ENCODE measurements at places on chromosomes 5 and 9. TPM values are rescaled to one million over a fixed set of nuclear protein-coding genes. Genes with fewer than 3 reads are reported as not detected.

SPRY4 gene
- total RNA-seq: 16.6 TPM

DNA sequence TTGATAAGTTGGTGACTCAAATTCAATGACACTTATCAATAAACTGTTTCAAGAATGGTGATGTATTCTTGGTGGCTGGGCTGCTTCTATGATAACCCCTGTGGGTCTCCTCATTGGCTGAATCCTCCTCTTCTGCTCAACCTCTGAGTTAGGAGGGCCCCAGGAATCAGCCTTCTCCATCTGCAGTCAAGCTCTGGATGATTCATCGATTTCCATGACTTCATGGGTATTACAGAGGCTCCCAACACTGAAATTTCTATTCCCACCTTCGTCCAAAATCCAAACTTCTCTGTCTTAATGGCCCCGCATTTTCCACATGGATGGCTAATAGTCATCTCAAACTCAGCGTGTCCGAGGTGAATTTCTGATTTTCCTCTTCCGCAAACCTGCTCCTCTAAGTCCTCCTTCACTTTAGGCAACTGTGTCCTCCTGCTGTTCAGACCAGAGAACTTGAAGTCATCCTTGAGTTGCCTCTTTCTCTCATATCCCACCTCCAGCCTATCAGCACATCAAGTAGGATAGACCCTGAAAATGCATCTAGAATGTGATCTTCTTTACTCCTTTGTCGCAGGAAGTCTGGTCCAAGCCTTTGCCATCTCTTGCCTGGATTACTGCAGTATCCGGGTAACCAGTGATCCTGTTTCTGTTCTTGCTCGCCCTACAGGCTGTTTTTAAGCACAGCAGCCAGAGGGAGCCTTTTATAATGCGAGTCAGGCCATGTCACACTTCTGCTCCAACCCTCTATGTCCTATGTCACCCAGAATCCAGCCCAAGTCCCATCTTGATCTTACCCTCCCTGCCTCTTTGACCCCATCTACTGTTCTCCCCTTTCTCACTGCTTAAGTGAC lies 41.4 kb upstream of the IL7R start:
- no peak for DNase-seq

GRCh38 chr5:40172721-40173120 lies 507.0 kb upstream of the PTGER4 start:
- DNase-seq: no peak

GRCh38 chr5:61675015-61675692 lies 343.1 kb downstream of the ZSWIM6 start:
- no peak for DNase-seq

INSL4 gene
- not detected for total RNA-seq

KIF4B gene
- total RNA-seq: not detected

DNA sequence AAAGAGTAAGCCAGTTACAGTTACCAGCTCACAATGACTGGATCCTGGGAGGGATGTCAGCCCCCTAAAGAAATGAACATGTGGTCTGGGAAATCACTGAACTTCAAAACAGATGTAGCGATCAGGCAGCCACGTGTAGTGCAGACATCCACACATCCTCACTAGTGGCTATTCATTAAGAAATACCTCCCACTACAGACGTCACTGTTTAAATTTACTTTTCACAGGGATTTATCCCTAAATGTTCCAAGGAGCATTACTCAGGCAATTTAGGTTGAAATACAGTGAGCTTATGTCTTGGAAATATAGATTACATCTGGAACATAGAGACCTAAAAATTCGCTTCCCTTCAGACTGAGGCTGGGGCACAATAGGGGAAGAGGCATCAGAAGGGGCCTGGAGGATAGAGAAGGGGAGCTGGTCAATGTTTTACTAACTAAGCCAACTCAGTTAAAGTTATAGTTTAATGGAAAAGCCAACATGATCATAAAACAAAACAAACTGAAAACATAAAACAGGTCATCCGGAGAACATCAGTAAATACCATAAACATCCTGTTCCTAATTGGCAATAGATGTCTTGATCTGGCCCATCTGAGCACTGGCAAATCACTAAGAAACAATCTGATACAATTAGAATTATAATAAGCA lies 92.3 kb downstream of the FANCC start:
- DNase-seq: peak; percentile 57

GRCh38 chr5:127392762-127393161 lies 102.2 kb downstream of the MEGF10 start:
- DNase-seq: no peak

DNA sequence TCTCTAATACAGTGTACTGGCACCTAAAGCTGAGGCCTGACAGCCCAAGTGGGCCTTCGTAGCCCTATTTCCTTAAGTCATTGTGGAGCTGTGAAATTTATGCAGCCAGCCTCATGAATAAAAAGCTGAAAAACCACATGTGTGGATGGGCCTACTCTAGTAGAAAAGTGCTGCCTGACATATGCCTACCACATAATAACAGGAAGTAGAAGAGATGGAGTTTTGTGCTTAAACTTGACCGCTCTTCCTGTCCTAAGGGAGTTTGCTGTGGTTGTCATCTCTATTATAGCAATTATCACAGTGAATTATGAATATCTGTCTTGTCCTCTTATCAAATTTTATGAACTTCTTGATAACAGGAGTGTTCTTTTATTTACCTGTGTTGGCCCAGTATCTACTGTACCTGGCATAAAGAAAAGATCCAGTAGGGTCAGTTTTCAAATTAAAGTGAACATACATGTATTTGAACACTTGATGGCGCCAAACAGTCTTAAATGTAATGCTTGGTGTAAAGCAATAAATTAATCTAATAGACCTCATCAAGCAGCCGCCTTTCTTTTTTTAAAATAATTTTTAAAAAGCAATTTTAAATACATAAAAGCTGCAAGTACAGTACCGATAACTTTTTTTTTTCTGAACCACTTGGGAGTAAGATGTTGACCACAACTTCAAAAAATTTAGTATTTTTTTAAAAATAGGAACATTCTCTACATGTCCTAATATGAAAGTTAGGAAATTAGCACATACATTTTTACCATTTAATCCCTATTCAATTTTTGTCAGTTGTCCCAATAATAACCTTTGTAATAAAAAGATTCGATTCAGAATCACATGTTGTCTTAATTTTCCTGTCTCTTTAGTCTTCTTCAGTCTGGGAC lies 51.0 kb downstream of the FKTN start:
- no peak for DNase-seq

GRCh38 chr9:107043886-107044285 lies 180.9 kb downstream of the ZNF462 start:
- DNase-seq: no peak

GRCh38 chr5:14082973-14083372 lies 60.2 kb upstream of the TRIO start:
- no peak for DNase-seq

GRCh38 chr9:97737429-97737828 lies 40.3 kb upstream of the XPA start:
- DNase-seq: no peak

GRCh38 chr5:179794171-179794570 lies 385 bp downstream of the LTC4S start:
- DNase-seq: no peak

ALG2 gene
- 38.7 TPM for total RNA-seq

- no peak for DNase-seq
Observed at GRCh38 chr9:91143642-91144041, 218.1 kb downstream of the AUH start.

IFNB1 gene
- total RNA-seq: not detected

GRCh38 chr9:96080364-96080763 lies 204.9 kb downstream of the ERCC6L2 start:
- DNase-seq: no peak

EGFL7 gene
- total RNA-seq: 140 TPM

GRCh38 chr5:111299067-111299481 lies 74.9 kb downstream of the CAMK4 start:
- no peak for DNase-seq

GRCh38 chr5:141760193-141760592 lies 78.2 kb upstream of the ARAP3 start:
- DNase-seq: no peak

- no peak for DNase-seq
Observed at GRCh38 chr9:109088221-109088620, 31.5 kb downstream of the TMEM245 start.

CCL21 gene
- total RNA-seq: 92.8 TPM

DNA sequence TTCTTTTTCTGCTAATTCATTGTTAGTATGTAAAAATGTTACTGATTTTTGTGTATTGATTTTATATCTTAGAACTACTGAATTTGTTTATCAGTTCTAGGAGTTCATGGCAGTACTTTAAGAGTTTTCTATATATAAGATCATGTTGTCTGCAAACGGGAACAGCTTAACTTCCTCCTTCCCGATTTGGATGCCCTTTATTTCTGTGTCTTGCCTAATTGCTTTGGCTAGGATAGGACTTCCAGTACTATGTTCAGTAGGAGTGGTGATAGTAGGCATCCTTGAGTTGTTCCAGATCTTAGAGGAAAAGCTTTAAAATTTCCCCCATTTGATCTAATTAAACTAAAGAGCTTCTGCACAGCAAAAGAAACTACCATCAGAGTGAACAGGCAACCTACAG lies 20.1 kb downstream of the RCL1 start:
- no peak for DNase-seq

GRCh38 chr9:88322906-88323566 lies 65.2 kb upstream of the SPIN1 start:
- no peak for DNase-seq

DNA sequence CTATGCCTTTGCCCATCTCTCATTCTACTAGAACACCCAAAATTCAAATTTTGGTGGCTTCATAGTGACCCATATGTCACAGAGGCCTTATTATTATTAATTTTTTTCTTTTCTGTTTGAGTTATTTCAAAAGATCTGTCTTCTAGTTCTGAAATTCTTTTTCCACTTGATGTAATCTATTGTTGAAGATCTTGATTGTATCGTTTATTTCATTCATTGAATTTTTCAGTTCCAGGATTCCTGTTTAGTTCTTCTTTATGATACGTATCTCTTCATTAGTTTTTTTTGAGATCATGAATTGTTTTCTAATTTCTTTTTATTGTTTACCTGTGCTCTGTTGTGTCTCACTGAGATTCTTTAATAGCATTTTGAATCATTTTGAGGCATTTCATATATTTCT lies 24.6 kb upstream of the APBA1 start:
- DNase-seq: no peak

SELENOP gene
- 305 TPM for total RNA-seq

GRCh38 chr5:139636207-139636792 lies 11.8 kb upstream of the CXXC5 start:
- DNase-seq: no peak

MYOZ3 gene
- total RNA-seq: 0.66 TPM

DNA sequence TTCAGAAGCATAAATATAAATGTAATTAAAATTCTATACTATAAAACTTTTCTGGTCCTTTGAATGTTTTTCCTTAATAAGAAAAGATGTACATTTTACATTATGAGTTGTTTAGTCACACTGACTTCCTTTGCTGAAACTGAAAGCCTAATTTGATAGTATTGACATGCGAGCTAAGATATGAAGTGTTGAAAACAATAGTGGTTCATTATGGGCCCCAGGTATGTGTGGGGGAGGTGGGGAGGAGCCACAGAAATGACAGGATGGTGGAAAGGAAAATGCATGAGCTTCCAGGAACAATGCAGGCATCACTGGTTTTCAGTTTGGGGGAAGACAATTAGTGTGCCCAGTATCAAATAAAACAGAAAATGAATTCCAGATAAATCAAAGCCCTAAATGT lies 35.4 kb upstream of the RLN1 start:
- DNase-seq: no peak

DNA sequence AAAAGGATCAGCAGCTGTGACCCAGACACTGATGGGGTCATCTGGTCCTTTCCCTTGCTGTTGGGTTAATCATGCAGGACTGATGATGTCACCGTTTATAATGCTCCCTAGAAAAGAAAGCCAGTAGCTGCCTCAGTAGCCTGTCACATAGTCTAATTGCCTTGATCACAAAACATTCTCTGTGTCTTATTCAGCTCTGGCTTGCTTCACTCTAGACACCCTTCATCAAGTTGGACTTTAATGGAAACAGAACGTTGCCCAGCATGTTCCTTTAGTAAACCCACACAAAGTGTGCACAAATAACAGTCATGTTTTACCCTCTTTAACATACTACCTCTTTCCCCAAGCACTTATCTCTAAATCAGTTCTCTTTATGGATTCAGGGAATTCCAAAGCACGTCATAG lies 170.8 kb downstream of the SGCD start:
- DNase-seq: peak; percentile 13

GRCh38 chr5:1641041-1641440 lies 117.3 kb upstream of the LPCAT1 start:
- peak; percentile 58 for DNase-seq

DNA sequence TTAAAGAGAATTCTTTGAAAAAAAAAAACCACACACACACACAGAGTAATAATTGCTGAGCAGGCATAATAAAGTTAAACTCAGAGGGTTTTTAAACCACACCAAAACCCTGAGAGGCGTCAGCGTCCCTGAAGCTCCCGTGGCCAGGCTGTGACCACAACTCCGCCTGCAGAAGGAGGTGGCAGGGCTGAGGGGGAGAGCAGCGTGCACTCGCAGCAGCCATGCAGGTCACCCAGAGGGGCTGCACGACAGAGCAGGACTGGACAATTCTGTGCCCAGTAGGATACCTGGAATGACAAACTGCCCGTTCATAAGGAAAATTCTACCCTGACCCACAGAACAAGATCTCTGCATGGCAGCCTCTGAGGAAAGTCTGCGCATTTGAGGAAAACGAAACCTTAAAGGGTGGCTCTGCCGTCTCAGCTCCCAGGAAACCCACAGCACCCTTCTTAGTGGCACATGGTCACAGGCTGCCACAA lies 44.0 kb downstream of the ROR2 start:
- peak; percentile 51 for DNase-seq

- DNase-seq: peak; percentile 62
Observed at GRCh38 chr9:35905912-35906679, at the start of gene HRCT1. TSS of gene HRCT1 (plus strand) at chr9:35906202. CDS start at chr9:35906288, 86 bp downstream.

DNA sequence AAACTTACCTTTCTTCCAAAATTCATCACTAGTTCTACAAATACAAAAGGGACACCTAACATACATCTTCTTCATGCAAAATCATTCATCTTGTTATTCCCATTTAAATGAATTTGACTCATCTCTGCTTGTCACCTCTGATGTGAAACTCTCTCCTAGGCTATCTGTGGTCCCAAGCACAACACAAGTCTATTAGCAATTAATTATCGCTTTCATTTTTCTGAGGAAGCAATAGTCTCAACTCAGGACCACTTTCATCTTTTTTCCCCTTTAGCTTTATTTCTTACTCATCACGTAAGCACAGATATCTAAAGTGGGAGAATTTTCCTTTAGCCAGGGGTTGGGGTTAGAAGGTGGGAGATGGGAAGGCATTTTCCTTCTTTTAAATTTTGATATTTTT lies 131.9 kb downstream of the ST8SIA4 start:
- DNase-seq: no peak
